ENCODE measurements at places on chromosomes 4 and X.

- DNase-seq: no peak
These were observed 64.2 kb downstream of the PACRGL start for GRCh38 chr4:20764366-20764992.

GRCh38 chrX:95318882-95319281 is 1365.8 kb upstream of the DIAPH2 start:
- DNase-seq: no peak

GRCh38 chr4:90495211-90495610 is 368.0 kb downstream of the CCSER1 start:
- no peak for DNase-seq

GRCh38 chr4:6282314-6282771 is 12.7 kb downstream of the WFS1 start:
- DNase-seq: no peak

DNA sequence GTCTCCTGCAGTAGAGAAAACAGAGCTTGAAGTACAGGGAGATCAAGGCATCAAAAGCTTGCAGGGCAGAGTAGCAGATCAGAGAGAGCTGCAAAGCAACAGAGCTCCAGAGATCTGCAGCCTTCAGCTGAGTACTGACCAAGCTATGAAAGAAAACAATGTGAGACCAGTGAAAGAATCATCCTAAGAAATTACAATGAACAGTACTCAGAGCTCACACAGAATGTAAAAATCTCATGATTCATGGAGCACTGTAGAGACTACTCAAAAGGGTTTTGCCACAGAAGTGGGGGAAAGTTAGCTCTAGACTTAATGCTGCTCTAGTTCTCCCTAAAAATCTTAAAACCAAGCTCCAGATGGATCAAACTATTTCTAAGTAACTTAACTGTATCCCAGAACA is 80.0 kb upstream of the MAB21L2 start:
- no peak for DNase-seq

DNA sequence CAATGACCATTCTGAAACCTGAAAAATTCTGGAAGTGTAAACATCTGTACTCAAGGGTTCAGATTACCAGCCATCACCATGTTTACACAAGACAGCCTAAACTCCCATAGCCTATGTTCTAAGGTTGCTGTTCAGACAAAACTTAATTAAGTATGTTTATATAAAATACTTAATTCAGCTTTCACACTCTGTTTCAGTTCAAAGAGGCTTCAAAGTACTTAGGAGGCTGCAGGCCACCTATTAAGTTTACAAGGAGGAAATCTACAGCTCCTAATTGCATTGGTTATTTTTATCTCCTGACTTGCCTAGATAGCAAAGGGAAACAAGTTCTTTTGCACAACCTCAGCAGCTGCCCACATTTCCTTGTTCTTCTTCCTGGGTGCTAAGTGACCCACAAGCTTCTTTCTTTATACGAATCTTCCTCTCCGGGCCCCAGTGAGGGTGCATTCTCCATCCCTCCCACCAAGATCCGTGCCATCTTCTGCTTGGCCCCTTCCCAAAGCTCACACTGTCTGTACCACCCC is 2.0 kb downstream of the GAK start:
- no peak for DNase-seq

GRCh38 chr4:121139533-121140222 is 24.4 kb downstream of the TNIP3 start:
- DNase-seq: peak; percentile 44

GRCh38 chrX:11670316-11670715 is 4.6 kb upstream of the ARHGAP6 start:
- no peak for DNase-seq

DNA sequence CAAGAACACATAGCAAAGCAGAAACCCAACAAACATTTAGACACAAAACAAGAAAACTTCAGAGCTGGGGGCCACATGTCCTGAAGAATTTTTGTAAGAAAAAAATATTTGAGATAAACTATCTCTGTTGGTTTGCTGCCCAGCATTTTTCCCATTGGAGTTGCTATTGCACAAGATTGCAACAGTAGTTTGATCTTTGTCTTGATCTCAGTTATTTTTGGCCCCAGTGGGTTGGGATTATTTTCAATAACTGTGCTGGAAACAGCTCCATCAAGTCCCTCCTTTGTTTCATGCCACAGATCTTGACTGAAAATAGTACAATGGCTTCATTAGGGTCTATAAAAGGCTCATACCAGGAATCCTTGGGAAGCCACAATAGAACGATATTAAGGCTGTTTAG is 103.8 kb upstream of the RAI2 start:
- DNase-seq: no peak

DNA sequence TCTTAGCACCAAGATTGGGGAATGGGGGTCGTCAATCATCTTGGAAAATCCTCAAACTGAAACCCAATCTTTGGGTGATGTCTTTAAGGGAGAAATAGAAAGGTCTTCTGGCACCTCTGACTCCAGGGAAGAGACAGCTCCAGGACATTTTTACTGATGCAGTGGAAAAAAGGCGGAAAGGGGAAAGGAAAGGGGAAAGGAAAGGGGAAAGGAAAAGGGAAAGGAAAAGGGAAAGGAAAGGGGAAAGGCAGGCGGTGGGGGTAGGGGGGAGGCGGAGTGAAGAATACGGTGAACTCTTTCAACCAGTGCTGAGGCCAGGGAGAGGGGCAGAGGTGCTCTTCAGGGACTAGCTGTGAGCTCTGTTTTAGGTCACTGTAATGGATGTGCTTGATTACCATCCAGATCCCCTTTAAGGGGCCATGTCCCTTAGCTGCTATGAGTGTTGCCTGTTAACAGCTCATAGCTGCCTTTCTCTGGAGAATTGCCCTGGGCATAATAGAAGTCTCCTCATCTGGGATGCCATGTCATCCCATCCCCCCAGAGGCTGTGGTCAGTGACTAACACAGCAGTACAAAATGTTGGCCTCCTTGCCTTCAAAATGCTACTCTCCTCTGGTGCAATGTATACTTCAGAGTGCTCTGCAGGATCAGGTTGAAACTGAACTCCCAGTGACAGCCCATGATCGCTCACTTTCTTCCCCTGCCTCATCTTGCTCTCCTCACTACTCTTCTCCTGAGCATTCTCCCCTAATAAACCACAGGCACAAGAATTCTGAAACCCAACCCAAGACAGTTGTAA is 92.4 kb upstream of the AP1S2 start:
- DNase-seq: peak; percentile 44

GRCh38 chrX:39985551-39985950 is 112.2 kb downstream of the BCOR start:
- no peak for DNase-seq

- DNase-seq: peak; percentile 68
These were observed 22.5 kb upstream of the MYOZ2 start for GRCh38 chr4:119113033-119113655.

GRCh38 chrX:16903274-16904022 is 33.3 kb upstream of the RBBP7 start:
- no peak for DNase-seq

All from AG04450 (cell line).